ENCODE measurements at places on chromosomes 12 and 14. TPM values are rescaled to one million over a fixed set of nuclear protein-coding genes. Genes with fewer than 3 reads are reported as not detected.

TAS2R50 gene
- 1.3 TPM for total RNA-seq

SMIM41 gene
- not detected for total RNA-seq

NANOG gene
- 0.51 TPM for total RNA-seq

LRTM2 gene
- total RNA-seq = not detected

KLRD1 gene
- 1.5 TPM for total RNA-seq

KRT6B gene
- not detected for total RNA-seq

AGAP2 gene
- total RNA-seq = 66.7 TPM

CD9 gene
- total RNA-seq = 8.9 TPM

PLEKHG3 gene
- 33.7 TPM for total RNA-seq

EIF2S3B gene
- total RNA-seq = 0.37 TPM

TAS2R46 gene
- total RNA-seq = 2.8 TPM

SIX6 gene
- not detected for total RNA-seq

MYF6 gene
- not detected for total RNA-seq

C12orf42 gene
- 6.9 TPM for total RNA-seq

ZNF891 gene
- 7.9 TPM for total RNA-seq

USP44 gene
- 4.8 TPM for total RNA-seq

ESR2 gene
- 0.12 TPM for total RNA-seq

RNF212B gene
- total RNA-seq = not detected

SLCO1B1 gene
- total RNA-seq = not detected

TPPP2 gene
- total RNA-seq = not detected

PRH1 gene
- 19.9 TPM for total RNA-seq

TFCP2 gene
- 42.1 TPM for total RNA-seq

STAC3 gene
- total RNA-seq = 6.2 TPM

SUOX gene
- total RNA-seq = 7.1 TPM

JPH4 gene
- total RNA-seq = not detected

CFAP251 gene
- total RNA-seq = 0.88 TPM

NINJ2 gene
- 0.84 TPM for total RNA-seq

SIRT4 gene
- 2.5 TPM for total RNA-seq

CCDC197 gene
- not detected for total RNA-seq
